ENCODE measurements at places on chromosomes 6 and 20. TPM values are rescaled to one million over a fixed set of nuclear protein-coding genes. Genes with fewer than 3 reads are reported as not detected.
A peak's percentile ranks its signal among the peaks of the same experiment; 100 is the strongest.

GRCh38 chr6:100719883-100720682, 161.0 kb downstream of the ASCC3 start:
- DNase-seq, result peak; percentile 57

- DNase-seq, result no peak
Observed at GRCh38 chr20:47981222-47981621, 195.9 kb upstream of the SULF2 start.

DNA sequence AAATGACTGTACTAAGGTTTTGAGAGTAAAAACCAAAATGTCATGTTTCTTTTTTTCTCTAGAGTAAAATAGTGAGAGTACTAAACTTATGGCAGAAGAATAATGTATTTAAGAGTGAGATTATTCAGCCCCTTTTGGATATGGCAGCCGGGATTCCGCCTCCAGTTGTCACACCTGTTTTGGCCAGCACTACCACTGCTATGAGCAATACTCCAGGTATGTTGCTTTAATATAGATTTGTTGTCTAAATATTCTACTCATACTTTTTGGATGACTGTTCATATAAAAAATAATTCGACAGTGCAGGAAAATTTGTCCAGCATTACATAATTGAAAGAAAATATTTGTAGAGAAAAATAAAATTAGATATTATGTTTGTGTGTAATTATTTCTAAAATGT, 59.5 kb downstream of the SCAF8 start:
- DNase-seq, result no peak

GRCh38 chr6:1904466-1904799, 294.7 kb downstream of the FOXC1 start:
- DNase-seq, result no peak

The ADGB gene
- not detected for total RNA-seq

The KHDC1L gene
- total RNA-seq, result not detected

The MYBL2 gene
- total RNA-seq, result 1.6 TPM

Data from fibroblast of the aortic adventitia (primary cell).